ENCODE measurements at places on chromosomes 5 and 9. TPM values are rescaled to one million over a fixed set of nuclear protein-coding genes. Genes with fewer than 3 reads are reported as not detected.

- no peak for DNase-seq
These were observed 41.9 kb upstream of the MACIR start for GRCh38 chr5:103216697-103217096.

GRCh38 chr9:114480746-114481435 is 24.4 kb downstream of the WHRN start:
- no peak for DNase-seq

Gene CDK5RAP2
- 13.8 TPM for total RNA-seq

- DNase-seq, result no peak
These were observed 29.1 kb downstream of the TRIO start for GRCh38 chr5:14172149-14172795.

Gene CCIN
- 0.19 TPM for total RNA-seq

GRCh38 chr5:35458824-35459207 is 158.8 kb upstream of the SPEF2 start:
- DNase-seq, result no peak

DNA sequence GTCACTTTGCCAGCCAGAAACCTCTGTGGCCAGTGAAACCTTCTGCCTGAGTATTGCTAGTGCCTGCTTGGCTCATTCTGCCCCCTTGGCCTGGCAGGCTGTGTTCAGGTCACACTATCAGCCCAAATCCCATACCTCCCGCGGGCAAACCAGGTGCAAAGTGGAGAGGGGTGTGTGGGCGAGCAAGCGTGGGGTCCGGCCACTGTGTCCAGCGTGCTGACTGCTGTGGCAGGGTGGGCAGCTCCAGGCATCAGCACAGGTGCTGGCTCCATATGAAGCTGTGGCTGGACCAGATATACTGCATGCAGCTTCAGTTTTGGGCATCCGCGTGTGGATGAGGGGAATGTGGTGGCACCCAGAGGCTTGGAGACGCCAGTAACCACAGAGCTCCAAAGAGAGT is 576.5 kb upstream of the EDIL3 start:
- no peak for DNase-seq

- DNase-seq, result no peak
These were observed 17.6 kb upstream of the HEXB start for GRCh38 chr5:74667396-74667795.

- no peak for DNase-seq
These were observed 73.5 kb downstream of the MFAP3 start for GRCh38 chr5:154112255-154112654.

DNA sequence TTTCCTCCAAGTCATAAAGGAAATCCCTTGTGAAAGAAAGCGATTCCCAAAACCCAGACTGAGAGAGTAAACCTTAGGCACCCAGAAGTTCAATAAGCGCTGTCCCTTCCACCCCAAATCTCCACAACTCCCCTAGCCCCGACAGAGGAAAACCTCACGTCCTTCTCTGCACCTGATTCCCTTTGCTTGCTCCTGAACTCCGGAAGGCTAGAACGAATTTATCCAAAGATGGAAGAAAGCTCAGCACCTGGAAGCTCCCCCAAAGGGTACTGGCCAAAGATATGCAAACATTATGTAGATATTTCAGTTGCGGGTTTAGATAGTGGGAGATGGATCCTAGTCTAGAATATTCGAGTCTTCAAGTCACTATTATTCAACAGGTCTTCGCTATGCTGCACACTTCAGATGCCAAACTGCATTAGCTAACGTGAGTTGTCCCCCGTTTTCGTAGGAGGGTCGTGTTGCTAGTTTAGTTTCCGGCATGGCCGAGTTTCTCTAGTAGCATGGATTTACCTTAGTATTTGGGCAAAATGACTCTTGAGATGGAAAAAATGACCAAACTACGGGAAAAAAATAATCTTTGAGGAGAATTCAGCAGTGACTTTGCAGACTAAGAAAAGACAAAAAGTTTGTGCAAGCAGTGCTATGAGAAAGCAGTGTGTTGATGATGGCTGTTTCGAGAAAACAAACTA is 27.7 kb downstream of the NR2F1 start:
- no peak for DNase-seq

- no peak for DNase-seq
These were observed 23.0 kb downstream of the FGF18 start for GRCh38 chr5:171442287-171443042.

Gene PCDHB16
- 1.1 TPM for total RNA-seq

- no peak for DNase-seq
These were observed 71.4 kb downstream of the SLC12A2 start for GRCh38 chr5:128154943-128155342.

DNA sequence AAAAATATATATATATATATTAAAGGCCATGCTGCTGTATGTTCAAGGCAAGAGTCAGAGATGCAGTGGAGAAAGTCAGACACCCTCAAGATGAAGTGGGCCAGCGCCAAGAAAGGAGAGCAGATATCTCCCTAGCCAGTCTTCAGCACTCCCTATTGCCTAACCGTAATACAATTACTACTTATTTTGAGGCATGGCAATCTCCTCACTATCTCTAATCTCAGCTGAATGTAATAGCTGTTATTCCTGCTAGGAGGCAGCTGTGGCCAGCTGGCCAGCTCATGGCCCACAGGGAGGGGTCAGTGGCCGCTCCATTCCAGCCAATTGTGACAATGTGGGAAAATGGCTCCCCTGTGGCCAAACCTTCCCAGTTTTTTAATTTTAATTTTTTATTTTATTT is 87.5 kb upstream of the FBXW11 start:
- no peak for DNase-seq

DNA sequence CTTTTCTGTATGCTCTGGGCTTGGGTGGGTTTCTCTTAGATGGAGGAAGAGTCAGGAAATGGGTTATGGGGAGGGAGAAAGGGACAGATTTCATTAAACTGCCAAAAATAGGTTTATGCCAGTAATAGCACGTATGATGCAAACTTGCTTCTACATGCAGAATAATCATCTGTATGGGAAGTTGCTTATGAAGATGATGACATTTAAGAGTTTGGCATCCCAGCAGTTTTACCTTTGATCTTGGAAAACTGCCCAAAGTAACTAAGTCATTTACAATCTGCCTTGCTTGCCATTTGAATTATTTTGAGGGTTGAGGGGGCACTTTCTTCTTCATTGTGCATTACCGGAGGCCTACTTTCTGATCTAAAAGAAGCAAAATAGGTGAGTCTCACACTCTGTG is 282.9 kb upstream of the ANKRD55 start:
- no peak for DNase-seq

- no peak for DNase-seq
These were observed 200.0 kb downstream of the FGF10 start for GRCh38 chr5:44189255-44189654.

Gene PCDHB6
- 0.05 TPM for total RNA-seq

- DNase-seq, result no peak
These were observed 2.6 kb upstream of the PSIP1 start for GRCh38 chr9:15513335-15513734.

DNA sequence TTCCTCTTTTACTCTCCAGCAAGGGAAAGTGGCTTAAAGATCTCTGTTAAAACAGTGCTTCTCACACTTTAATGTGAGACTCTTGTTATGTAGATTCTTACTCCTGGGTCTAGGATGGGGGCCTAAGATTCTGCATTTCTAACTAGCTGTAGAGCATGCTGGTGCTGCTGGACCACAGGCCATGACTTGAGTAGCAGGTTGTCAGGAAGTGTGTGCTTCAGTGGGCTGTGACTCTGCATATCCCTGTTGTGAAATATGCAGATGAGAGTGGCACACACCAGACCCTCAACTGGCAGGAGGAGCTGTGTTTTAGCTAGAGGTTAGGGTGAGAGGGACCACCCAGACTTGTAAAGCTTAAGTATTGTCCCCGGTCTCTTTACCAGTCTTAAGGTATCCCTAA is 191.1 kb upstream of the DMRT1 start:
- DNase-seq, result no peak

Gene PCDHA7
- 0.05 TPM for total RNA-seq

Gene ERBIN
- 41.2 TPM for total RNA-seq

GRCh38 chr5:132663771-132664695 is 6.1 kb downstream of the IL13 start:
- DNase-seq, result no peak

All from glomerular endothelial cell (primary cell).